Breast epithelium (tissue), 4 donors: ENCODE measurements at places on chromosomes 11 and 22.

- DNase-seq: no peak
Measured at GRCh38 chr22:46156031-46156430, 5.7 kb downstream of the PPARA start.

GRCh38 chr11:77055913-77056312 is 10.9 kb upstream of the CAPN5 start:
- no peak for DNase-seq

- DNase-seq: no peak
Measured at GRCh38 chr11:13535819-13536218, 40.0 kb upstream of the PTH start.

DNA sequence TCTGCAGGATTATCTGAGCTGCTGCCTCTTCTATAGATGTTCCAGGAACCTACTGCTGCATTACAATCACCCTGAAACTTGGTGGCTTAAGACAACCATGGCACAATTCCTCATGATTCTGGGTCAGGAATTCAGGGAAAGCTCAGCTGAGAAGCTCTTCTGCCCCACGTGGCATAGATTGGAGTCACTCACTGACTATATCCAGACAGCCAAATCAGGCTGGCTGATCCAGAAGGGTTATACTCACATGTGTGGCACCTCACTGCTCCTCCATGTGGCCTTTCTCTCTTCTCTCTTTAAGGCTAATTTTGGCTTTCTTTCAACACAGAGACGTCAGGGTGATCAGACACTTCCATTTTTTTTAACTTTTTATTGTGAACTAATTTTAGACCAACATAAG is 125.5 kb downstream of the BBOX1 start:
- DNase-seq: no peak

DNA sequence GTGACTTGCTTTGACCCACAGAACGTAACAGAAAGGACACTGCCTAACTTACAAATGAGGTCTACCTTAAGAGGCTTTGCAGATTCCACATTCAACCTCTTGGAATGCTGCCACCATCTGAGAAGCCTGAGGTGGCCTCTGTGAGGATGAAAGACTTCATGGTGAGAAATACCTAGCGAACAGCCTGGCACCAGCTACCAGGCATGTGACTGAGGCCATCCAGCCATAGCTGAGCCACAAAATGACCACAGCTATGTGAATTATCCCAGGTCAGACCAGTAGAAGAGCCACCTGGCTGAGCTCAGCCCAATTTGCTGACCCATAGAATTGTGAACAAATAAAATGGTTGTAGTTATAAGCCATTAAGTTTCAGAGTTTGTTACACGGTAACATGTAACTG is 37.5 kb downstream of the PPARA start:
- no peak for DNase-seq

DNA sequence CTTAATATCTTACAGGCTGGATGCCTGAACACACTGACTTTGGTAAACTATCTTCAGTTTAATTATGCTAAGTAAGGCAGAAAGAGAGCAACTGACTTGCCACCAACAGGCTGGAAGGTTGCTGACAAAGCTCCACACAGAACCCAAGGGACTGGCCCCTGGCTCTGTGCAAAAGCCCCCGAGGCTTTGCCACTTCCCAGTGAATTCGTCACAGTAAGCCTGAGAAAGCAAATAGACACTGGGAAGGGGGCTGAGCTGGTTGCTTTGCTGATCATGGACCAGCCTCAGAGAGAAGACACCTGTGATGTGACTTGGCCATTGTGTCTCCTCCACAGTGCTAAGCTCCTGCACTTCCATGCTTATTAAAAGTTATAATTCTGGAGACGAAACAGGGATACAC is 91.7 kb downstream of the BLID start:
- no peak for DNase-seq
